Activated naive CD8-positive, alpha-beta T cell treated with anti-CD3 and anti-CD28 coated beads, Interleukin-2, amount 50 U/mL, for 24 hours (primary cell): ENCODE measurements at places on chromosomes 5 and 9.
A peak's percentile ranks its signal among the peaks of the same experiment; 100 is the strongest.

DNA sequence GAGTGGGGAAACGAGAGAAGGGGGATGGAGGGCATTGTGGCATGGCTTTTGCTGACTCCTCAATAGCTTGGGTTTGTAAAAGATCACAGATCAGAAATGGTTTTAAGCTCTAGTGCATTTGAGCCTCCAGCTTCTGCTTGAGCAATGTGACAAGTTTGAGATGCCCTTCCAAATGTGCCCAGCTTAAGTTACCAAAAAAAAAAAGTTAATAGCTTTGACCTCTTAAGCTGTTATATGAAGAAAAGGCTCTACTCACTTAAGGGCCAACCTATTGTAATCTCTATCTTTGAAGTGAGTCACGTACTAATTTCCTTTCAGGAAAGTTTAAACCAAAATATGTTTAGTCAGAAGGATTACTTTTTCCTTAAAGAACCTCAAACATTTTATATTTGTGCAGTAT is 428.8 kb upstream of the ACTBL2 start:
- no peak for DNase-seq

GRCh38 chr9:125700791-125701190 is 6.2 kb downstream of the MAPKAP1 start:
- DNase-seq = peak; percentile 58

GRCh38 chr9:126377536-126377935 is 50.9 kb downstream of the MVB12B start:
- no peak for DNase-seq

DNA sequence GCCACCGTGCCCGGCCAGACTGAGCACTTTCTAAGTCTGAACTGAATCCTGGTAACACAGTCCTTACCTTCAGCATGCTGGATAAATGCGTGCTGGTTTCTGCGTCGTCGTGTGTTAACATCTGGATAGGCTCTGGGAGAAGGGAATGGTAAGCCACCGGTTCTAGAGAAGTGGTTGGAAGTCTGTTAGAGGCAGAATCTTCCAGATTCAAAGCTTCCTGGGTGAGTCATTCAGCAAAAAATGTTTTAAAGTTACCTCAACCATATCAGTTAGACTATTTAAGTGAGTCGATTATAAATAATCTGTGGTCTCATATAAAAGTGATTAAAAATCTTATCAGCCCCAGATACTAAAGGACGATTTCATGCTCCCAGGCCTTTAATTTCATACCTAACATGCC is 256.5 kb upstream of the NFIL3 start:
- DNase-seq = no peak

DNA sequence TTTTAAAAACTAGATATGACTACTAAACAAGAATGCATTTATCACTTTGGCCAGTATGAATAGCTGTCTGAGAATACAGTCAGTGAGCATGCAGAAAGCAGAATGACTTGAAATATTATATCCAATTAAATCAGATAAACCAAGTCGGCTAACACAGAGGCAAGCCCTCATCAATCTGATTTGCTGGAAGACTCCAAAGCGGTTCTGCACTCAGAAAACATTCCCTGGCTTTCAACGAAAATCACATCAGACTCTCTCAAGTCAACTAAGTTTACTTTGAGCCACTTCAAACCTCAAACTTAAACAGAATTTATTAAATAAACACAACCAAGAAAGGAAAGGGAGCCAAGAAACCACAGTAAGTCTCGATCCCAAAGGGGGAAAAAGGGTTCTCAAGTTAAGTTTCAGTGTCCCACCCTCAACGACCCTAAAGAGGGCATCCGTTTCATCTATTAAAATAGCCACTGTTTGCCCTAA is 1.4 kb downstream of the MYO10 start:
- DNase-seq = no peak
